CD8-positive, alpha-beta memory T cell (primary cell): ENCODE measurements at places on chromosomes 3 and 15. TPM values are rescaled to one million over a fixed set of nuclear protein-coding genes. Genes with fewer than 3 reads are reported as not detected.

- DNase-seq, result no peak
Measured at GRCh38 chr3:87581240-87581639, 304.9 kb upstream of the POU1F1 start.

GRCh38 chr15:78264304-78265136 is at the start of gene DNAJA4:
DNAJA4 (plus strand) TSS chr15:78264562; CDS start chr15:78264764, 202 bp downstream.
- peak; percentile 81 for DNase-seq

Gene COLQ
- total RNA-seq, result 1.6 TPM

- no peak for DNase-seq
Measured at GRCh38 chr3:90018779-90019178, 911.4 kb downstream of the EPHA3 start.

Gene TICRR
- 14.0 TPM for total RNA-seq

Gene SLC22A13
- total RNA-seq, result 0.28 TPM

DNA sequence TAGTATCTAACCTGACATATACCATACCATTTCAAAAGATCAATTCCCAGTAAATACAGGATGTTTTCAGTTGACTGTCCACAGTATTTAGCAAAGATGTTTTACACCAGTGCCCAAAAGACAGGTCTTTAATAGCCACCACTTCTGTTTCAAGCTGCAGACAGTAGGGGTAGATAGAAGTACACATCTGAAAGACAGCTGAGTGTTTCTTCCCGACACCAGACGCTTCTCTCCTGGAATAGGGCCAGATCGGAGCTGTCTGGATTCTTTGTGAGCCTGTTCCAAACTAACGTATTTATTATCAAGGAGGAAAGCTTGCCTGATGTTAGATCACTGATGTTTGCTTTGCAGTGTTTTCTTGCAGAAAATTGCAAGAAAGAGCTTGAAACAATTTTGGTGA is 136.1 kb upstream of the RBMS3 start:
- no peak for DNase-seq

DNA sequence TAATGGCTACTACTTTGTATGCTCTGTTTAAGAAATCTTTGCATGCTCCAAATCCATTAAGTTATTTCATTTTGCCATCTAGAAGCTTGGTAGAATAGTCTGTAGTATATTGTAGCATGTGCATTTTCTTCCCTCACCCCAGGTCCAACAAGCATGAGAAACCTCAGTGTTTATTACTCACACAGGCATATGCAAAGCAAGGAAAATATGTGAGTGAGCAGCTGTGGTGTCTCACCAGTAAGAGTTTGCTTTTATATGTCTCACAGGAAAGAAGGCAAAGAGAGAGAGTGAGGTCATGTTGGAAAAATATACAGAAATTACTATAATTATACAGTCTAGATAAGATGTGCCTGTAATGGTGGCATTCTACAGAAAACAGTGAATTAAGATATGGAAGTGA is 312.5 kb downstream of the C3orf38 start:
- no peak for DNase-seq

DNA sequence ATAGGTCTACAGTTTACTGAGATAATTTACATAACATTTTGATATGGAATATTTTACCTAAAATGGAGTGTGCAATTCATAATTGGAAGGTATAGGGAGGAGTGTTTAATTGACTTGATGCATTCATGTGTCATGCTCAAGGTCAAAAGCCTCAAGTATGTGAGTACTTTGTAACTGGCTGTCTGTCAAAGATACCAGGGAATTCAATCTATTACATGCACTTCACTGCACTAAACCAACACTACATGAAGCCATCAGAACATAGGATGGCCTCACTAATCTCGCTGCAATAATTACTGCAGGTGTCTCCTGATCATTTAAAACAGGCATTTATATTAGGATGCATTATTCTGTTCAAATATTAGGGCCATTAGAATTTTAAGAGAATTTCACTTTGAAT is 367.2 kb downstream of the CNTN4 start:
- no peak for DNase-seq

DNA sequence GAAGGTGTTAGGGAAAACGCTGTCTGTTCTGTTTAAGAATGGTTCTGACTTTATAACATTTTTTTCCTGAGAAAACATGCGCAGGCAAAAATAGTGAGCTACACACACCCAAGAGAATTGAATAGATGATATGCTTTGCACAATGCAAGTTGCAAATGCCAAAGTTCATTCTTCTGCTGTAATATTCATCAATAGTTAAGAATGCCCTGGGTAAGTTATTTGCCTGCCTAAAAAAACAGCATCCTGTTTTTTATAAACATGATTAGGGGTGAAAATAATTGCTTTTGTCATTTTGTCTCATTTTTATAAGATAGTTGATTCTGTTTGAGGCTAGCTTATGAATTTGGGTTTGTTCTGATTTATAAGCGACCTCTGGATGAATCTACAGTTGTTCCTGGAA is 99.4 kb downstream of the DTWD1 start:
- no peak for DNase-seq

Gene INKA1
- 1.1 TPM for total RNA-seq

- no peak for DNase-seq
Measured at GRCh38 chr3:123027292-123028232, at the start of gene SEMA5B. SEMA5B (minus strand) TSS chr3:123027763; CDS start chr3:122961263, 66,500 bp downstream.

Gene CRELD1
- 14.0 TPM for total RNA-seq

Gene CP
- total RNA-seq, result not detected

- no peak for DNase-seq
Measured at GRCh38 chr3:130572769-130573168, 55.8 kb downstream of the COL6A6 start.

DNA sequence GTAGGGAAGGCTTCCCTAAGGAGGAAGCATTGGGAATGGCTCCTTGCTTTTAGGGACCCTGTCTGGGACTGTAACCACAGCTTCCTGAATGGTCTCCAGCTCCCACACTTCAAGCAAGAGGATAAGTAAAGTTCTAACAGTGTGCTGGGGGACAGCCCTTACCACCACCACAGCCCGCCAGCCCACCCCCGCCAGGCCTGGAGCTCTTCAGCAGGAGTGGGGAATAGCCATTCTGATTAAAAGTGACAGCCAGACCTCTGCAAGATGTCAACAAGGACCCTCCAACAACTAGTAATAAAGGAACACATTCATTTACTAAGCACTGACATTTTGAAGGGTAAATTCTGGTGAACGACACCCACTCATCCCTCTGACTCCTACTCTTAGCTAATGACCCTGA is 49.4 kb downstream of the CPN2 start:
- DNase-seq, result no peak

DNA sequence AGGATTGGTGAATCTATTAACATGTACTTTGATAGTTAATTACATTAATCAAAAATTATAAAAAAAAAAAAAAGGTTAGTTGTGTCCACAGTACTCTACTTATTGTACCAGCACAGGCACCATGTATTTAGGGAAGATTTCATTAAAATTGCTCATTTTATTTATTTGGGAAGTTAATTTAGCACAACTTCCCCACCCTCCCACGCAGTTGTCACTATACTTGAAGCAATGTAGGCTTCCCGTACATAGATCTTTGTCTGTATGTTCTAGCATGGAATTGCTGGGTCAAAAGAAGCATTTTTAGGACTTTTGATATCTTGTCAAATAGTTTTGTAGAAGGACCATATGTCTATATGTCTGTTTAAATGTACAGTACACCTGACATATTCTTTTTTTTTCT is 4.4 kb downstream of the GPR27 start:
- no peak for DNase-seq

Gene ATP2B2
- not detected for total RNA-seq

- DNase-seq, result no peak
Measured at GRCh38 chr3:170442947-170443346, 24.3 kb downstream of the CLDN11 start.

GRCh38 chr3:13144163-13145023 is 71.2 kb upstream of the IQSEC1 start:
- DNase-seq, result no peak

GRCh38 chr15:78922527-78922926 is 22.3 kb downstream of the CTSH start:
- DNase-seq, result no peak

GRCh38 chr3:149203758-149204157 is 17.9 kb downstream of the CP start:
- DNase-seq, result no peak

- DNase-seq, result no peak
Measured at GRCh38 chr3:62577153-62577552, 203.8 kb upstream of the FEZF2 start.

DNA sequence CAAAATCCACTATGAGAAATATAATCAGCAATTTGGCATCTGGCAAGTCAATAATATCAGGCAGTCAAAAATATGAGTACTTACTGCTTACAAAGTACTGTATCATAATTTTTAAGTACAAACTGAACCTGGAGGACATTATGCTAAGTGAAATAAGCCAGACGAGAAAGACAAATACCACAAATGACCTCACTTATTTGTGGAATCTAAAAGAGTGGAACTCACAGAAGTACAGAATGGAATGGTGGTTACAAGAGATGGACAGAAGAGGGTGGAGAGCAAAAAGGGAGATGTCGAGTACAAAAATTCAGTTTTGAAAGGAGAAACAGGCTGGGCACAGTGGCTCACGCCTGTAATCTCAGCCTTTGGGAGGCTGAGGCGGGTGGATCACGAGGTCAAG is 12.4 kb downstream of the PCYT1A start:
- DNase-seq, result no peak

Gene MORC1
- total RNA-seq, result not detected

Gene CTXN2
- total RNA-seq, result not detected

- DNase-seq, result no peak
Measured at GRCh38 chr3:135807879-135808278, 157.6 kb upstream of the PPP2R3A start.

- DNase-seq, result no peak
Measured at GRCh38 chr3:135728007-135728721, 237.4 kb upstream of the PPP2R3A start.

DNA sequence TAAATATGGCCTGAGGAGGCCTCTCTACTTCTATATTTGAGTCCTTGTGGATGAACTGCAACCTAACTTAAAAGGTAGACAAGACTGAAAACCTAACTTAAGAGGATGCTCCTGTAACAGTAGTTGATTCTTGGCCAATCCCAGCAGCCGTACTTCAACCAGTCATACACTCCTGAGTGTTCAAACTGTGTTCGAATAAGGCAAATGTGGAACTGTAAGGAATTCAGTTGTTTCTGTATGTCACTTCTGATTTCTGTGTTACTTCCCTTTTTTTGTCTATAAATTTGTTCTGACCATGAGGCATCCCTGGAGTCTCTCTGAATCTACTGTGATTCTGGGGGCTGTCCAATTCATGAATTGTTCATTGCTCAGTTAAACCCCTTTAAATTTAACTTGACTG is 20.5 kb downstream of the GALK2 start:
- DNase-seq, result no peak

- no peak for DNase-seq
Measured at GRCh38 chr3:67515778-67516177, 138.6 kb downstream of the SUCLG2 start.

Gene SLC9C1
- total RNA-seq, result not detected

DNA sequence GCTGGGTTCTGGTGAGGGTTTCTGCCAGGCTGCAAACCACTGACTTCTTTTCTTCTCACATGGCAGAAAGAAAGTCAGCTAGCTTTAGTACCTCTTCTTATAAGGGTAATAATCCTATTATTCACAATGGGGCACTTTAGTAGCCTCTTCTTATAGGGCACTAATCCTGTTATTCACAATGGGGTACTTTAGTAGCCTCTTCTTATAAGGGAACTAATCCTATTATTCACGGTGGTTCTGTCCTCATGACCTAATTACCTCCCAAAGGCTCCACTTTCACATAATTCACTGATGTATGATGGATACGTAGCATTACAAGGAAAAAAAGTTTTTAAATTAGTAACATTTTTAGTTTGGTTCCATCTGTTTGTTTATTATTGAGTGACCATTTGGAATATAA is 671.3 kb downstream of the NSUN3 start:
- DNase-seq, result no peak

Gene STRIT1
- not detected for total RNA-seq

DNA sequence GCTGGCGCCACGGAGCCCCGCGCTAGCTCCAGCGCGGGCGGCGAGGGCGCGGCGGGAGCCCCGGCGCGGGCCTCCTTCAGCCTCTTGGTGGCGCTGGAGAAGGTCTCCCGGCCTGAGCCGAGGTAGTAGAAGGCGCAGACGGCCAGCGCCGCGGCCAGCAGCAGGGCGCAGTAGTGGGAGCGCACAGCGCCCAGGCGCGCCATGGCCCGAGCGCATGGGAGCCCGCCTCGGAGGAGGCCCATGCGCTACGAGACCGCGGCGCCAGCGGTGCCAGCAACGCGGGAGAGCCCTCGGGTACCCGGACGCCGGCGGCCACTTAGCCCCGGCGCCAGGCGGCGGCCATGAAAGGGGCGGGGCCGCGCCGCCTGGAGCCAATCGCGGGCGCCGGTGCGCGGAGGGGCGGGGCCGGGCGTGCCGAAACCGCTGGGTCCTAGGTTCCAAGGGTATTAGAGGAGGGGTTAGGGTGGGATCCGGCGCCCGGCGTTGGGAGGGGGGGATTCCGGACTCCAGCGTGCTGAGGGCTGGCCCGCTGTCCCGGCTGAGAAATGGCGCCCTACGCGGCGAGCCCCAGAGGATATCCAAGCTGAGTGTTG is at the start of gene XXYLT1:
Gene XXYLT1, minus strand, starts transcription at position 343 of the 593 bp plus-strand sequence. Its CDS starts 101 bp downstream, at position 242.
- DNase-seq, result peak; percentile 83

Gene ZNF662
- total RNA-seq, result 1.5 TPM

Gene SERP1
- 127 TPM for total RNA-seq

DNA sequence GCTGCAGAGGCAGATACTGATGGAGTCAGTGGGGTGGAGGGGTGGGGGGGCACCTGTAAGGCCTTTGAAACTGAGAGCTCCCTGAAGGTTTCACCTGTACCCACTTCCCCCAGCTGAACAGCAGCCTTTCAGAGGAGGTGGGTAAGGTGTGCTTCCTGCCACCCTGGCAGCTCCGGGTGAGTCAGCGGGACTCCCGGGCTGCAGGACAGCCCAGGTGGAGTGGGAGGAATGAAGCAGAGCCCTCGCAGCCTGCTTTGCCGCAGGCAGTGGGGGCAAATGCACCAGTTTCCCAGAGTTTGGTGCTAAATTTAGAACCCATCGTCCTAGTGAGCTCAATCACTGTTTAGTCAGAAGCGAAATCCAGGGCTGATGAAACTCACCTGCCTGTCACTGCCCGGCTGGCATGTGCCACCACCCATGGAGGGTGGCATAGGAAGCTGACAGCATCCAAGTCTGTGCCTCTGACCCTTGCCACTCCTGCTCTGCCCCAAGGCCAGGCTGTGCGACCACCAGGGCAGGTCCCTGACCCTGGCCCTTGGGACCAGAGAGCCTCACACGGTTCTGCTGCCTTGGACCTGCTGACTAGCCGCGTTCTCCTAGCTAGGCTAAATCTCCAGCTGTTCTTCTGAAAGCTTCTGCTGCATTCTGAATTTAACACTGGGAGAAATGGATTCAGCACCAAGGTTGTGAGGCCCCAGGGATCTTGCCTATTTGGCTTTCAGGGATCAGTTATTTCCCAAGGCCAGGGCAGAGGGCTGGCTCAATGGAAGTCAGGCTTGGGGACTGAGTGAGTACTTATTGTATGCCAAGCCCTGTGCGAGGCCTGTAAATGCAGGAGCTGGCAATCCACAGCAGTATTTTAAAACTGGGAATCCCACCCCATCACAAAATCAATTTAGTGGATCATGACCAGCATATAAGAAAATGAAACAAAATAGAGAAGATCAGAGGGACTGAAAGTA is 67.3 kb upstream of the RASGRF1 start:
- DNase-seq, result no peak

GRCh38 chr3:134992586-134992985 is 197.5 kb downstream of the EPHB1 start:
- no peak for DNase-seq

Gene CD200
- 18.3 TPM for total RNA-seq

Gene PLA2G4E
- total RNA-seq, result not detected
